ENCODE measurements at places on chromosomes 2 and 18.

DNA sequence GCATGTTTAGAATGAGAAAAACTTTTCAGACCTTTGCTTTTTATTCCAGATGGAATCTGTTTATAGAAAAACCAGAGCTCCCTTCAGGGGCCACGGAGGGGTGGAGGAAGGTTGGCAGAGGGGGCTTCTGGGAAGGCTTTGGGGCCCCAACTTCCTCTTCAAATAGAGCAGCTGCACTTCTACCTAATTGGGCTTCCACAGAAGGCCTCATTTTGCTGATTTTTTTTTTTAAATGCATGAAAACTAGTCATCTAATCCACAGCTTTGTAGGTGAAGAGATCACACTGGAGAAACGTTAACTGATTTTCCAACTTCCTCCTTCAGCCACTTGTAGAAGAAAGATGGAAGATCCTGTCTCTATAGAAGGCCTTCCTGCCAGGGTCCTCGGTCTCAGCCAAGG lies 181.8 kb downstream of the BCL11A start:
- DNase-seq, result no peak

GRCh38 chr2:71727562-71727961 lies 274.2 kb downstream of the DYSF start:
- DNase-seq, result no peak

DNA sequence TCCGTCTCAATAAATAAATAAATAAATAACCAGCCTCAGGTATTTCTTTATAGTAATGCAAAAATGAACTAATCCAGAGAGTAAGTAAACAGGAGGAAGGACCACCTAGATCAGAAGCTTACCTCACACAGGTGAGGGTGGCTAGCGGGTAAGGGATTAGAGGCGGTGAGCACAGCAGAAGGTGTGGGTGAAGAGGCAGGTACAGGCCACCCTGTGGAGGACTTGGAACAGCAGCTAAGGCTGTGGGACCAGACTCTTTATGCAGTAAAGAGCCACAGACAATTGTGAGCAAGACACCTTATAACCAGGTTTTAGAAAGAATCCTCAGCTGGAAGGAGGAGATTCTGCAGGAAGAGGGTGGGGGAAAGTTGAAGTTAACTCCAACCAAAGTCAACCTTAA lies 34.2 kb upstream of the TTR start:
- DNase-seq, result no peak

DNA sequence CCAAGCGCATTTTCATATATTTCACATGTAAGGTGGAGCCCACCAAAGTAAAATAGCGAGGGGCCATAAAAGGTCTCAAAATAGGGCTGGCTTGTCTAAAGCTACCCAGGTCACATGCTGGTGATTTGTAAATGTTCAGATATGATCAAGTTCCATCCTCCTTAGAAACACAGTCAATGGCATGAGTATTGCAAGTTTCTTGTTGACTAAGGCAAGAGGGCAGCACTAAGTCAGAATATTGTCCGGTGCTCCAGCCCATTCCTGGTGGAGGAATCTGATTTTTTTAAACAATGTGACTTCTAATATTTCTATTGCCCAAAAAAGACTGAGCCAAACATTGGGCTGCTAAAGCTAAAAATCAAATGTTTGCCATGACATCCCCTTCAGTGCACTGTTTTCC lies 85.1 kb downstream of the LAMA1 start:
- DNase-seq, result no peak

DNA sequence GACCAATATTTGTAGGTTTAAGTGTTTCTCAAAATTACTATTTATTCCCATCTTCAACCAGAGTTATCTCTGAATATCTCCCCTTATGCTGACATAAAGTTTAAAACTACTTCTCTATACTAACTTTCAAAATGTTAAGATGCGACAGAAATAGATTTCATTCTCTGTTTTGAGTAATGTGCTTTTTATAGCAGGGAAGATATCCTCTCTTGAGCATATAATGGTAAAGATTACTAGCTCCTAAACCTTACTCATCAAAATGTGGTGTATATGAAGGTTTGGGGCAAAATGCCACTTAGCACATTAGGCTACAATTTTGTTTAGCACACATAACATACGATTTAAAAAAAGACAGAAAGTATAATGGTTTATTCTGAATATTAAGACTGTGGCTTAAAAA lies 54.4 kb downstream of the CWC22 start:
- DNase-seq, result no peak

DNA sequence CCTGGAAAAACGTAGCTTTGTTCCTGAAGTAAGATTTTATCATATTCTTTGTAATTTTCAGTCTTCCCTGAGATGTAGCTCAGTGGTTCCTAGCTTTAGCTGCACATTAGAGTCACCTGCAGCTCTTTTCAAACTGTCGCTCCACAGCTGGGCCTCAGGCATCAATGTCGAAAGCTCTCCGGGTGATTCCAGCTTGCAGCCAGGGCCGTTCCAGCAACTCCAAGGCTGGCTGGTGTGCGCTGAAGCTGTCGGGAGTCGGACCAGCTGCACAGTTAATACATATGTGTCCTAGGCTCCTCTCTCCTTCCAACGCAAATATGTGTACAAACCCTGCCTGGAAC lies 609 bp upstream of the ZNF2 start:
- no peak for DNase-seq

GRCh38 chr2:158034198-158034866 lies 67.3 kb upstream of the UPP2 start:
- no peak for DNase-seq

DNA sequence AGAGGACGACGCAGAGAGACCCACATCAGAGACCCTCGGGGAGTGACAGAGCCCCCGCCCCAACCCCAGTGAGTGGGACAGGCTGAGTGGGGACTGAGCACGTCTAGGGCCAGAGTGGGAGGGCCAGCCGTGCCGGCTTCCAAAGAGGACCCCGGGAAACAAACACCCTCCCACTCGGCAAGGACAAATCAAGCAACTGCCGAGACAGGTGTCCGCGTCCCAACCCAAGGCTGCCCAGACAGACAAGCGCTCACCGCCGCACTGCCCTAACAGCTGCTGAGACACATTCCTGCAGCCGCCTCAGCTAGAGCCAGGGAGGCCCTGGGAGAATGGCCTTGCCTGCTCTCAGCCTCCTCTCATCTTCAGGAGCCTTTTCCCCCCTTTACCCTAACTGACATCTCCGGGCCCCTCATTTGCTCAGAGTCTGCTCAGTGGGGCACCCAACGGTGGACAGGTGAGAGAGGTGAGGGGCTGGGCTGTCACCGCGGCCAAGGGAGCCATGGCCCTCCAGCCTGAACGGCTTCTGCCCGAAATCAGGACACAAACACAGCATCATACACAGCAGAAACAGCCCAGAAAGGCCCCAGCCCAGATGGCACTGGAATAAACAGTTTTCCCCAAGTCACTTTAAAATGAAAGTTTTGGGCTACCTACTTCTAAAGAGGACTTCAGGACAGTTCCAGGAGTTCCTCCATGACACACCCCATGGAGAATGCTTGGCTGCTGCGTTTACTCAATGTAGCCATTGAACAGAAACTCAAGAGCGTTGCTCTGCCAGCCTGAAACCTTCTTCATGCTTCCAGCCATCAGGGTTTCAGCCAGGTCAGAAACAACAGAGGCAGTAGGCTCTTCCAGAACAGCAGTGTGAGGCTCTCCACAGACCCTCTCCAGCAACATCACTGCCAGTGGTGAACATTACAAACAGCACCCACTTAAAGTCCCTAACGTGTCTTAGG lies 23.6 kb downstream of the SLC66A2 start:
- DNase-seq, result no peak

- DNase-seq, result no peak
Measured at GRCh38 chr18:2871111-2871720, 24.4 kb downstream of the EMILIN2 start.

DNA sequence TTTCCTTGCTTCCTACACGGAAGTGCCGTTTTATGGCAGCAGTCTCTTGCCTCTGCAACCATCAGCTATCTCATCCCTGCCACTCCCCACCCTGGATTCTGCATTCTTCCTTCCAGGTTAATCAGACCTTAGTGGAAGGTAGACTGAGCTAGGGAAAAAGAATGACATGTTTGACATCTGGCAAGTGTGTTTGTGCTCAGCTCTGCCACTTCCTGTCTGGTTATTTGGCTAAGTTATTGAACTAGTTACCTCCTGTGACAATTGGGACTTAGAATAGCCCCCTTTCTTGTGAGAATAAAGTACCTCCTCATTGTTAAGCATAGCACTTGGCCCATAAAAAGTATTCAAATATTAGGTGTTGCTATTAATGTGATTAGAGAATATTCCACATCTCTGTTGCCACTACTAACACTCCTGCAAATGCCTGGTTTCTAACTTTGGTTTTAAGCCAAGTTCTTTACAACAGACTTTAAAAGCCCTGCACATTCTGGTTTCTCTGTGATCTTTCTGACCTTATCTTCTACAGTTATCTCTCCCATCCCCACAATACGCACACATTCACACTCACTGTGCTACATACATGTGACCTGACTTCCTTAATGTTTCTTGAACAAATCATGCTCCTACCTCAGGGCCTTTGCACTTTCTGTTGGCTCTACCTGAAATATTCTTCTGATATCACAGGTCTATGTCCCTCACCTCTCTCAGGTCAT lies 10.8 kb upstream of the MAPRE2 start:
- DNase-seq, result peak; percentile 34

GRCh38 chr2:196390243-196391148 lies 219.1 kb upstream of the STK17B start:
- no peak for DNase-seq

- no peak for DNase-seq
Measured at GRCh38 chr18:23077493-23078256, 57.6 kb upstream of the CABLES1 start.

- no peak for DNase-seq
Measured at GRCh38 chr2:149597050-149597667, 9.6 kb upstream of the MMADHC start.

Measured in effector memory CD8-positive, alpha-beta T cell (primary cell).